Breast epithelium (tissue), 4 donors: ENCODE measurements at places on chromosomes 7 and 10. TPM values are rescaled to one million over a fixed set of nuclear protein-coding genes. Genes with fewer than 3 reads are reported as not detected.

CAV2 gene
- 311 TPM for total RNA-seq

KMT2E gene
- total RNA-seq = 184 TPM

CALD1 gene
- 252 TPM for total RNA-seq

SAP25 gene
- 0.98 TPM for total RNA-seq

CYP26C1 gene
- total RNA-seq = 0.15 TPM

CALML5 gene
- 31.1 TPM for total RNA-seq

HSPA14 gene
- total RNA-seq = 9.3 TPM

DNA sequence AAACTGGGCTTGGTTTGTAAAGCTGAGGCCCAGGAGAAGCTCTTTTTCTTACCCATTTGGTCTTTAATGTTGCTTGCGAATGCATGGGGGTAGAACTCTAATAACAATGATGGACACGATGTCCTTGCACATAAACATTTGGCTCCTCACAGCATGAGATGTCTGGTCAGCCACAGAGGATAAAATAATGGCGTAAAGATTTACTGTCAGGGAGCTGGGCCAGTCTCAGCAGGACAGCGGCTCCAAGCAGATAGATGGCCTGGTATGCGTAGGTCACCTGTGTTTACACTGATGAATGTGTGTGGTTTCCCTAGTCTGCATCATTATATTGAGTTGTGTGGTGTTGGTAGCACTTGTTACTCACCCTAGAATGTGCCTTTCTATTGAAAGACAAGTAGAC lies 537.4 kb downstream of the CNTNAP2 start:
- no peak for DNase-seq

DNA sequence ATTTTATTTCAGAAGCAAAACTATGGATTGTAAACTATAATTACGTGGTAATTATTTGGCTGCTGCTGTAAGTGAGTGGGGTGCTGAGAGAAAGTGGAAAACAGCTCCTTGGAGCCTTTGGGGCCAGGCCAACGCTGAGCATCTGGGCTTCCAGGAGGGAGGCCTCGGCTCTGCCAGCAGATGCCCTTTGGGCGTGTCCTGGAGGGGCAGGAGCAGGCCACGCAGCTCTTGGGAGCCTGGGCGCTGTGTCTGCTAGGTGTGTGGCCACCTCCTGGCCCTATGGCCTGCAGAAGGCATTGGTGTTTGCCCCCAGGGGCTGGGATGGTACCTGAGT lies 423.3 kb downstream of the GLRX3 start:
- DNase-seq = no peak

- DNase-seq = no peak
These were observed 57.2 kb downstream of the MAD1L1 start for GRCh38 chr7:2175514-2175913.

- DNase-seq = no peak
These were observed 611.4 kb downstream of the MAGI2 start for GRCh38 chr7:78842068-78842467.

- no peak for DNase-seq
These were observed 268.1 kb downstream of the HPSE2 start for GRCh38 chr10:98967601-98968000.

- no peak for DNase-seq
These were observed 169.5 kb downstream of the DKK1 start for GRCh38 chr10:52483587-52483986.

DNA sequence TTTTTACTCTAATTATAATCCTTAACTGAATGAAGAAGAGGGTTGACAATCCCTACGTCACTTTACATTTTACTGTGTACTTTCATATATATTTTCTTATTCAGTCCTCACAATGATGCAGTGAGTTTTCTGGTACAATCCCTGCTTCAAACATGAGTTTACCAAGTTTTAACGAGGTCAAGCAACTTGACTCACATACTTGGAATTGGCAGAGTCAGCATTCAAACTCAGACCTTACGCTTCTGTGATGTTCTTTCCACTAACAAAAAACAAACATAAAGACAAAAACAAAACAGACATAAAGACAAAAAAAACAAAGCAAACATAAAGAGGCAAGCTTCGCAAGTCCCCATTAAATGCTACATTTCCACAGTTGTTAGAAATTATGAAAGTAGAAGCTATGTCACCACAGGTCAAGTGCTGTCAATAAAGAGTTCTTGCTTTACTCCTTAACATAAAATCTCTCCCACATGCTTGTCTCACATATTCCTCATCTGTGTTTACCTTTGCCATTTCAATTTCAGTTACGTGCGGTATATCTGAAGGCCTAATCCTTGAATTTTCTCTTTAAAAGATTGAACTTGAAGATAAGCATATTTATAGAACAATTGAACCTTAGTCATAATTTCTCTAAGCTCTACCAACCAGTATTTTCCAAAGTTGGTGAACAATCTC lies 217.3 kb downstream of the CELF2 start:
- no peak for DNase-seq

DNA sequence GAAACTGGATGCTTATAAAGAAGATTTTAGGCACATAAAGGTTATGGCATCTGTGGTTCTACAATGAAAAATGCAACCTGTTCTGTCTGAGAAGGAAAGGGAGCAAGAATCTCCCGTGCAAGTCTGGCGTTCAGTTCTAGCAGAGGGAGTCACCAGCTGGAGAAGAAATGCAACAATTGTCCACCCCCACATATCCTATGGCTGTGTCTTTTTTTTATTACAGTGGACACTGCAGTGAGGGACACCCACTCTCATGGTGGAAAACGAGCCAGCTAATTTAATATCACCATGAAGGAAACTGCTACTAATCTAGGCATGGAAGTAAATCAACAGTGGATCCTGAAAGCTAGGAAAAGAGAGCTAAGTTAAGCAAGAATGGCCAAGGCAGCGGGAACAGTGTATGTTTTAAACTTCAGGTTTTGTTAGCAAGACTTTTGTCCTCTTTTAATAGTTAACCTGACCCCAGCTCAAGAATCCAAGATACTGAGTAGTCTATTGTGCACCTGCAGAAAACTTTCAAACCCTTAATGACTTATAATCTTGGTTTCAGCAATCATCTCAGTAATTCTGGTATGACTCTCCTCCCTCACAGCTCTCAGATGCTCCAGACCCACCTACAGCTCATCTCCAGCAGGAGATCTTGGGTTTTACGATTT lies 149.3 kb downstream of the FGFR2 start:
- DNase-seq = no peak

DNA sequence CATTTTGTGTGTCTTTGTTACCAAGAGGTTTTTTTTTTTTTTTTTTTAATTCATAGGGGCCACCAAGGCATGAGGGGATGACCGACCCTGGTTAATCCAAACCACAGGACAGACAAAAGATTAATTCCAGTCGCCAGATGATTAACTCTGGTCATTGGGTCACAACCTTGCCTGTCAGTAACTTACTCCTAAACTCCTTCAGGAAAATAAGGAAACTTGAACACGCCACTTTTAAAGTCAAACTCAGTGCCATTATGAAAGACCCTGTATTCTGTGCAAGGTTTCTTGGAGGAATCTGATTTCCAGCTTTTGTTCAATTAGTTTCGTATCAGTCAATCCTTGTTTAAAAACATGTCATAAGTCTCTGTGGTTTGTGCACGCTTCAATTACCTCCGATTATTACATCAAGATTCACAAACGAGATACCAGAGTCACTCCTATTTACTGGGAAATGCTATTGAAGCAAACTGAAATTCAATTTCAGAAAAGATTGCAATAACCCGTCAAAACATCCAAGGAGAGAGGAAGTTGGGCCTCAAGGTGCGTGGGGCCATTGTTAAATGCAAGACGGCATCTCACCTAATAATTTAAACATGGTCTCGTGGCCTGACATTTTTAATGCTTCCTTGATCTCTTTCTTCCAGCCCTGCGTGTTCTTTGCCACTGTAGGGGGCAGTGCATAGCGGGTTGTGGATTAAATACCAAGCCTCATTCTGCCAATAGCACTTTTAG lies 44.0 kb downstream of the NRP1 start:
- no peak for DNase-seq

DNA sequence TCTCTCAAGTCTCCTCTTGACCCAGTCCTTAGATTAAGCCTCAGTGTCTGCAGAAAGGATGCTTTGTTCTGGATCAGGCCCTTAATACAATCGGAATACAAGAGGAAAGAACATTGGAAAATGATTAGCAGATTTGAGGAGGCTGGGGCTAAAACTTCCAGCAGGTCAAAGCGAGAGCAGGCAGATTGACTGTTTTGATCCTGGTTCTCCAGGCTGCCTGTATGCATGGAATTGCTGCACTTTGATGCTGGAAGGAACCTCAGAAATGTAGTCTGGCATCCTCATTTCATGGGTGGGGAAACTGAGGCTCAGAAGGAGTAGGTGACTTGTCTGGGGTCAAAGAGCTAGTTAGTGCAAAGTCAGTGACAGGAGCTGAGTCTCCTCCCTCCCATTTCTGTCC lies 202.8 kb downstream of the EMX2 start:
- DNase-seq = no peak

- DNase-seq = no peak
These were observed 514 bp upstream of the GAD2 start for GRCh38 chr10:26215935-26216584.

DNA sequence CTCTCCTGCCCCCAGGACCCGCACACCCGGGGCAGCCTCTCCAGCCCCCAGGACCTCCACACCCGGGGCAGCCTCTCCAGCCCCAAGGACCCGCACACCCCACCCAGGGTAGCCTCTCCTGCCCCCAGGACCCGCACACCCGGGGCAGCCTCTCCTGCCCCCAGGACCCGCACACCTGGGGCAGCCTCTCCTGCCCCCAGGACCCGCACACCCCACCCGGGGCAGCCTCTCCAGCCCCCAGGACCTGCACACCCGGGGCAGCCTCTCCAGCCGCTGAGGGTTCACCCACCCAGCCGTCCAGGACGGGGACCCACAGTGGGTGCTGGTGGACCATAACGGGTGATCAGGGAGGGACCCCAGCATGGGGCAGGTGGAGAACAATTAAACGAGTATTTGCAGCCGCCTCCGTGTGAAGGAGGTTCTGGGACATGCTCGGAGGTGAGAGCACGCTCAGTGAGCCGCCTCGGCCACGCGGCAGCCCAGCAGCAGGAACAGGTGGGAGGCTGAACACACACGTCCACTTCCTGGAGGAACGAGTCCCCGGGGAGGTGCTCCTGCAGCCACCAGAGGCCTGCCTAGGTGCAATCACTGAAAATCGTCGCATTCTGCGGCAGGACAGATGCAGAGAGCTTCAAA lies 107.9 kb downstream of the PDGFA start:
- DNase-seq = no peak

GRCh38 chr10:49767752-49768151 lies 5.6 kb upstream of the OGDHL start:
- no peak for DNase-seq

- DNase-seq = no peak
These were observed 316.1 kb upstream of the ZMIZ1 start for GRCh38 chr10:78752708-78753107.

DNA sequence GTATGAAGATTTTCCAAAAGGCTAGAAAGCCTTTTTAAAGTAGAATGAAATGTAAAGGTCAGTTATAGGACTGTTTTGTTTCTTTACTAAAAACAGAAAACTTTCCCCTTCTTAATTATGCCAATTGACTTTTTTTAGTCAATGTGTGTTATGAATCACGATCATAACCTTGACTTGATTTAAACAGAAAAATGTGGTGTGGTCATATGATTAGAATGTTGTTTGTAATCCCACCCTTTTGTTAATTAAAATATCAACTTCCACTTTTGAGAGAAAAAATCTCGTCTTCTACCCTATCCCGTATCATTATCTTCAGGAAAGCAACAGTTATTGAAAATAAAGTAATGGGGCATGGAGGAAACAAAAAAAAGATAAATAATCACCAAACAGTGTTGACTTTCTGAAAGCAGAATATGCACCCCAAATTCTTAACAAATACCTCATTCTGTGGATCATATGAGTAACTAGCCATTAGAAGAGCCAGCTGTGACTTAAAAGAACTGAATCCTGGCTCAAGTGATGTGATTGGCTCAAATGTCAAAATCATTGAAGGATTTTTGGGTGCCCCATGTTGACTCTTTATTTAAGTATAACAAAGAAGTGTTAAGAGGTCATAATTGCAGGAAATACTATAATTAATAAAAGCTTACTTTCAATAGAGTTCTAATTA lies 32.3 kb upstream of the SLC16A12 start:
- no peak for DNase-seq

- no peak for DNase-seq
These were observed 39.0 kb upstream of the ADRA2A start for GRCh38 chr10:111037858-111038257.
